ENCODE measurements at places on chromosomes 5 and 9.

DNA sequence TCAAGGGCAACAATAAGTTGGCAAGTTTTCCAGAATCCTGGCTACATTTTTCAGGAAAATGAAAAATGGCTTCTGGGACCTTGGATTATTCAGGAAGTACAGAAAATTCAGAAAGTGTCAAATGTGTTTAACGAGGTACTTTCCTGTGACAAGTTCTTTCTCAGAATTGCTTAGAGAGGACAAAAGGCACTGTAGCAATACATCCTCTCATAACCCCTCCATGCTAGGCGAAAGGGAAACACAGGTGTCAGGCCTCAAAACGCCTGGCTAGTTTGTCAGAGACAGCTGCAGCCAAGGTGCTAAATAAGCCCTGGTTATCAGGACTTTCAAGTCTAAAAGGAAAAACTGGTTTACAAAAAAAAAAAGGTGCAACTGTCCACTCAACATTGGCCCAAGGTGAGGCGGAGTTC is 115.2 kb downstream of the GNAQ start:
- no peak for DNase-seq

DNA sequence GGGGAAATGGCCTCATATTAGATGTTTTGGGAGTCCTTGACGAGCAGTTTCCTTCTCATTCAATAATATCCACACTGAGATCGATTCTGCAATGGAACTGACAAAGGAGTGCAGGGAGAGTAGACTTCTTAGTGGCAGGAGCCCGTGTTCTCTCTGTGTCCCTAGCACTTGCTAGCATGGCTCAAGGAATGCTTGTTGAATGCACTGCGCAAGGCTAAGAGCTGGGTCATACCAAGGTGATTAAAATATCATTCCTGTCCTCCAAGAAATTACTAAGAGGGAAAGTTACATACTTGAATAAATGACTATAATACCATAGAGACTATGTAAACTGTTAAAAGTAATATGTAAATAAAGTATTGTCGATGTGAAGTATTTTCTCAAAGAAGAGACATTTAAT is 630.1 kb downstream of the IRX1 start:
- DNase-seq: no peak

DNA sequence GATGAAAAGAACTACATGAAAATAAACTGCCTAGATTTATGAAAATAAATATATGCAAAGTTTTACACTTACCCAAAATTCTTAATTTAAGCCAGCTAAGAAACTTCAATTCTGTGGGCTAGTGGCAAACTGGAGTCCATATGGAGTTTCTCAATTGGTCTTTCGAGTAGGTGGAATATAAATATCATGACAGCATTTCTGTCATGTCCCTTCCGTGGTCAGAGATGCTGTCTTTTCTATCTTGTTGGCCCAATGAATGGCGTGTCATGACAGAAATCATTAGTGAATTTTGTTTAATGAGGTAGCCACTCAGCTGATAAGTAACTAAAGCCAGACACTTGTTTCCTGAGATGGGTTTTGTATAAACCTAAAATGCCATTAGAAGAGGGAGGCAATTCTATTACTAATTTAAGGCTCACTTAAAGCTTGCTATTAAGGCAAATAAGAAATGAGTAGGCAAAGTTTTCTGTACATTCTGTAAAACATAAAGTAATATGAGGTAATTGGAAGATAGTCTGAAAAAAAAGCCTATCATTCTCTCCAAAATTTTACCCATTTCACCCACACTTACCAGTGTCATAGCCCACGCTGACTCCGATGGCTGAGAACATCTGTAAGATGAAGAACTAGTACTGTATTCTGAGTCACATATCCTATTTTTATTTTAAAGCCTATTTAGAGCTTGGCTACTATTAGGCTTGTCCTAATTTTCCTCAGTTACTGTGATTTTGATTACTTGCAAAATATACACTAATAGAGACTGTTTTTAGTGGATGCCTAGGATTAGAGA is 419.3 kb upstream of the MEF2C start:
- DNase-seq: no peak

GRCh38 chr9:20988671-20989315 is 42.6 kb downstream of the HACD4 start:
- DNase-seq: no peak

- no peak for DNase-seq
Measured at GRCh38 chr9:126204197-126204596, 122.4 kb upstream of the MVB12B start.

DNA sequence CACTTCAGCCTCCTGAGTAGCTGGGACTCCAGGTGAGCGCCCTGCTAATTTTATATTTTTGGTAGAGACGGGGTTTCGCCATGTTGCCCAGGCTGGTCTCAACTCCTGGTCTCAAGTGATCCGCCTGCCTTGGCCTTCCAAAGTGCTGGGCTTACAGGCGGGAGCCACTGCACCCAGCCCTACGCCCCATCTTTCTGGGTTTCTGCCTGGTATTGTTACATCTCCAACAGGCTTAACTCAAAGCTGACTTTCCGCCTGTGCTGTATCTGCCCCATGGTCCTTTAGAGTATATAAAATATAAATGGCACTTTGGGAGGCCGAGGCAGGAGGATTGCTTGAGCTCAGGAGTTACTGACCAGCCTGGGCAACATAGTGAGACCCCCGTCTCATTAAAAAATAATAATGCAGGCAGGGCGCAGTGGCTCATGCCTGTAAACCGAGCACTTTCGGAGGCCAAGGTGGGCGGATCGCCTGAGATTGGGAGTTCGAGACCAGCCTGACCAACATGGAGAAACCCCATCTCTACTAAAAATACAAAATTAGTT is 36.5 kb upstream of the GLDC start:
- no peak for DNase-seq

- no peak for DNase-seq
Measured at GRCh38 chr5:119445544-119445943, 6.8 kb upstream of the HSD17B4 start.

GRCh38 chr5:127009784-127010183 is 20.6 kb downstream of the MARCHF3 start:
- no peak for DNase-seq

- no peak for DNase-seq
Measured at GRCh38 chr9:30519756-30520155, 1864.7 kb upstream of the ACO1 start.

GRCh38 chr5:134106991-134107701 is 7.3 kb upstream of the TCF7 start:
- DNase-seq: no peak

DNA sequence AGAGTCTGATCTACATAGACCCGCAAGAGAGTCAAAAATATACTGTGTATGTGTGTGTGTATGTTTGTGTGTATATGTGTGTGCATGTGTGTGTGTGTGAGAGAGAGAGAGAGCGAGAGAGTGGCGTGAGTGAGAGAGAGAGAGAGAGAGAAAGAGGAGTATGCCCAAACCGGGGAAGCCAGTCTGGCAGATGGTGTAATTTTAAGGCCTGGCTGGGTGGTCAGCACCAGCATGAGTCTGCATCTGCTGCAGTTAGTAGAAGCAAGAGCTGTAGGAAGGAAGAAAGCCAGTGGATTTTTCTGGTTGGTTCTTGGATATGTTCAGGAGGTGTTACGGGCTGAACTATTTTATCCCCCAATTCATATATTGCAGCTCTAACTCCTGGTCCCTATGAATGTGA is 75.2 kb downstream of the ACTBL2 start:
- no peak for DNase-seq

GRCh38 chr5:104708027-104708426 is 1145.4 kb upstream of the NUDT12 start:
- no peak for DNase-seq

GRCh38 chr9:33105959-33106358 is 29.5 kb upstream of the SMU1 start:
- DNase-seq: no peak

- no peak for DNase-seq
Measured at GRCh38 chr9:85639675-85640186, 102.0 kb downstream of the AGTPBP1 start.

- DNase-seq: no peak
Measured at GRCh38 chr5:6710551-6711318, 2.5 kb upstream of the TENT4A start.

DNA sequence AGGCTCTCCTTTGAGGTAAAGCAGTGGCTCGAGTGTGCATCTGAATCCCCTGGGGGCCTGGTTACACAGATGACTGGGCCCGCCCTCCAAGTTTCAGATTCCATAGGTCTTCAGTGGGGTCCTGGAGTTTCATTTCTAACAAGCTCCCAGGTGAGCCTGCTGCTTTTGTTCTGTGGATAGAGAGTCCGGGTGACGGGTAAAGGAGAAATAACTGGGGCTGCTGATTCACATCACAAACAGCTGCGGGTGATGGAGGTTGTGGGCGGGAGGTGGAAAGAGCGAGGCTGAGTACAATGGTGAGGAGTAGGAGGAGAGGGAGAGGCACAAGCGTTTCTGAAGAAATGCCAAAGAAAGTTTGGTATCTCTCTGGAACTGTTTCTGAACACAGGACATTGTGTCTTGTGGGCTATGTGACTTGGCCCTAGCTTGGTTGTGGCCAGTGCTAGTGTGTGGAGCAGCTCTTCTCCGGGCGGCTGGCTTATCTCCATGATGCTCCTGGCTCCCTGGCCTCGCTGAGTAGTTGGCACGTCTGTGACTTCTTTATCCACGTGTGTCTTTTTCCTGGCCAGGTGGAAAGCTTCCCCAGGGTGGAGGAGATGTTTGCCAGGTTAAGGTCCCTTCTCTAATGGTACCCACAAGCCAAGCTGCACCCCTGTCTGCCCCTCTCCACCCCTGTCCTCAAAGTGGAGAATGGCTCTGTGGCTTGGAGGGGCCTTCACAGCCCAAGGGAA is 61.7 kb downstream of the HSPA4 start:
- no peak for DNase-seq

DNA sequence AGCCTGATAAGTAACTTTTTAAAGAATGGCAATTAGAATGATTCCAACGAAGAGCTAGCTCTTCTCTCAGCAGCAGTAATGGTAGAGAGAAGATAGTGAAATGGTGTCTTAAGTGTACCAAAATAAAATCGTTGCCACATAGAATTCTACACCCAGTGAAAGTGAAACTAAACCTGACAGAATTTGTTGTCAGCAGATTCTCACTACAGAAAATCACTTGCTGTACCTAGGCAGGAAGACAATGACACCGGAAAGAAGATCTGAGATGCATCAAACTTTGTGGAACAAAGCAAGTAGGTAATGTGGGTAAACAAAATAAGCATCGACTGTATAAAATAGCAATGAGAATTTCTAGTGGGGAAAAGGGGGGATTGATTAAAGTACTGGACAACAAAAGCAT is 20.7 kb upstream of the EBF1 start:
- no peak for DNase-seq

DNA sequence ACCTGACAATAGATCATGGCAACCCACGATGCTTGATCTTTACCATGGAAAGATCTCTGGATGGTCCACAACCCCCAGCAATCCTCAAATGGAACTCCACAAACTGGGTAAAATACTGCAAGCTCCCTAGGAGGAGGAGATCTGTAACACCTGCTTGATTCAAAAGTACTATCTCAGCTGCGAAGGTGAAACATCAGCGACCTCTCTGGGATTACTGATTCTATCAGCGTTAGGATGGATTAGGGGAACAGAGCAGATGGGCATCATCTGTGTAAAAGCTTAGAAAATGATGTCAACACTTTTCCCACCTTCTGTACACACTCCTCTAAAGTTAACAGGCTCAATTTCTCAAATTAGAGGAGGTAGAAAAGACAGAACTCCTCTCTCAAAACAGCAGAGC is 31.5 kb upstream of the TRPC7 start:
- no peak for DNase-seq

- no peak for DNase-seq
Measured at GRCh38 chr9:108933231-108933717, 650 bp downstream of the ELP1 start.

DNA sequence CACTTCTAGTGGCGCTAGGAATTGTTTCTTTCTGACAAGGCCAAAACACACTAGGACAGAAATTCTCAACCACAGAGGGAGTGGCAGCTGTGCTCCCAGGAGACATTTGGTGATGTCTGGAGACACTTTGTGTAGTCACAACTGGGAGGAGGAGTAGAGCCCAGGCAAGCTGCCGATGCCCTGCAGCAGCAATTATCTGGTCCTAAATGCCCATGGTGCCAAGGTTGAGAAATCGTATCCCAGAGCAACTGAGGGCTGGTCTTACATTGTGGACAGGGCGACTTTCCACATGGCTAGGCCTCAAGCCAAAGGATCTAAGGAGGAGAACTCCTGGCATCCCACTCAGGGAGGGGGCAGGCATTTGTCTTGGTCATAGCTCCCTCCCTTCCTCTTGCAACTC is 259.9 kb downstream of the GADD45G start:
- no peak for DNase-seq

GRCh38 chr5:91361055-91361701 is 21.9 kb downstream of the ARRDC3 start:
- no peak for DNase-seq

DNA sequence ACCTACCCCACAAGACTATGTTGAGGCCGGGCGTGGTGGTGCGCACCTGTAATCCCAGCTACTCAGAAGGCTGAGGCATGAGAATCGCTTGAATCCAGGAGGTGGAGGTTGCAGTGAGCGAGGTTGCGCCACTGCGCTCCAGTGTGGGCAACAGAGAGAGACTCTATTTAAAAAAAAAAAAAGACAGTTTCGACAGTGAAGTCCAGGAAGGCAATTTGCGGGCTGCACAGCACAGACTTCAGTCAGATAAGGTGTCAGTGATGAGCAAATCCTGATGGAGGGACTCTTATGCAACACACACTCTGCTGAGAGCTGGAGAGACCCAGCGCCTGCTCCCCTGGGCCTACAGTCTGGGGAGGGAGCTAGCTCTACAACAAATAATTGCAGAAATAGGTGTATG is 14.2 kb downstream of the CCNJL start:
- no peak for DNase-seq

DNA sequence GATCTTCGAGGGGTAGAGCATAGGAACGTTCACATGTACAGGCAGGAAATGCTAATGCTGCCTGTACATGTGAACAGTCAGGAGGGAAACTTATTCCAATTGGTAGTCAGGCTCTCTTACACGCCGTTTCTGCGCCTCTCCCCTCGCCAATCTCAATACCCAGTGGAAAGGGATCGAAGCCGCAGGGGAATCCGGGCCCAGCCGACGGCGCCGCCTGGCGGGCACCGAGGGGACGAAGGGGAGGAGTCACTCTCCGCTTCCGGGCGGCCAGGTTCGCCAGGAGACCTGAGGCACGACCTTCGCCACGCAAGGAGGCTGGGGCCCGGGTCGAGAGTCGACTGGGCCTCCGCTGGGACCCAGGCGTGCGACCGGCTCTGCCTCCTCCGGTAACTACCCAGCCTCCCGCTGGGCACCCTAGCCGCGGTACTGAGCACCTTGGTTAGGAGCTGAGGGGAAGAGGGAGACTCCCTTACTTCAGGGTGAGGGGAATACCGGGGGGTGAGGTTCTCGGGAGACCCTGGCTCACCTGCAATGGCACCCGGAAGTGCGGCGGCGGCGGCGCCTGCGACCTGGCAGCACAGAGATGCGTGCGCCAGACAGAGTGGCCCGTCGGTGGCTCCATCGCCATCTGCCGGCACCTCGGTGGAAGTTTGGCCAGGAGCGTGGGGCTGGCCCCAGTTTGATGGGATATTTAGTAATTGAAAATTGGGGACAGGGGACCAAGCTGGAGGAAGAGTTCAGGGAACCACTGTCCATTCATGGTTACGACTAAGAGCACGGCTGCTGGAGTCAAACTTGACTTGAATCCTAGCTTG is at the start of gene PIGO:
TSS of gene PIGO (minus strand) at position 557 of the 815 bp plus-strand sequence. CDS start 1,026 bp downstream, outside the sequence.
- peak; percentile 88 for DNase-seq

Data from stimulated activated naive CD4-positive, alpha-beta T cell (primary cell).